ENCODE measurements at places on chromosomes 1 and 21.

- no peak for DNase-seq
Observed at GRCh38 chr1:175536369-175536768, 207.0 kb downstream of the TNR start.

- DNase-seq: no peak
Observed at GRCh38 chr1:235617808-235618207, 31.8 kb downstream of the GNG4 start.

- DNase-seq: no peak
Observed at GRCh38 chr1:218456444-218456843, 111.3 kb downstream of the TGFB2 start.

DNA sequence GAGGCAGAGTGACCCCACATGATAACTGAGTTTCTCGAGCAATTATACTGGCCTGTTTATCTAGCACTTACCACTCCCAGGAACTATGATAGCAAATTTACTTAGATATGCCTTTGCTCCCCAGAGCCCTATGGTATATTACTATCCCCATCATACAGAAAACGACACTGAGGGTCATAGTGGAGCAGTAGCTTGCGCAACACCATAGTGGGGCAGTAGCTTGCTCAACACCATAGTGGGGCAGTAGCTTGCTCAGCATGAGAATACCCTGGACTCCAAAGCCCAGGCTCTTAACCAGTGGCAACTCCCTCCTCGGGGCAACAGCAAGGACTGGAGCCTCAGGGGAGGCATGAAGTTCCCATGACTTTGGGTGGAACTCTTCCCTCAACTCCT, 211.9 kb downstream of the NPHP4 start:
- no peak for DNase-seq

- no peak for DNase-seq
Observed at GRCh38 chr1:236381565-236382158, 12.4 kb upstream of the EDARADD start.

DNA sequence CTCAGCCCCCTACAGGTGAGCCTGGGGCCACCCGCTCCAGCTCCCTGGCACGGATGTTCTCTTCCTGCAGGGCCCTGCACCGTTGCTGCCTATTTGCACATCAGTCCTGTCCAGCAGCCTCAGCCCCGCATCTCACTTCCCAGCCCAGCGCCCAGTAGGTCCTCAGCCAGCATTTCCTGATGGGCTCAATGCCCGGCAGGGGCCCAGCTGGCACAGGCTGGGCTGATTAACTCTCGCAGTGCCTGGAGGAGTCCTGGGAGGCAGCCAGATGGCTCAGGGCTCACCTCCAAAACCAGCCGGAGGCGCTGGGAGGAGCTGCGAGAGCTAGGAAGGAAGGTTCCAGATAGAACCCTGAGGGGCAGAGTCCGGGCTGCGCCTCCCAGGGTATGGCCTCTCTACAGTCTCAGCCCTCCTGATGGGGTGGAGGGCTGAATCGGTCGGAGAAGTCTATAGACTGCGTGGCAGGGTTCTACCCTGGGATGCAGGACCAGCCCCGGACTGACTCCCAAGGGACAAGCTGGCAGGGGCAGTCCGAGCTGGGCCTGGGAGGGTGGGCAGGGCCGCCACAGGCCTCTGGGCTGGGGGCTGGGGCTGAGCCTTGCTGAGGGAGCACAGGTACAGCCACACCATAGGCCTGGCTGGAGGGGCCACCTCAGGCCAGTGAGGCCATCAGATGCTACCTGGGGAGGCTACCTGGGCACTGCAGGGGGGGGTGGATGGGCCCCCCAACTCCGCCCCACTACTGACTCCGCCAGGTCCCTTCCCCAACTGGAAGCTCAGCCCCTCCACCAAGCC, 19.2 kb upstream of the CLSTN1 start:
- DNase-seq: peak; percentile 73

GRCh38 chr1:67880056-67880601, 46.9 kb upstream of the GNG12 start:
- no peak for DNase-seq

GRCh38 chr1:2547210-2548067, 8.7 kb upstream of the TNFRSF14 start:
- peak; percentile 36 for DNase-seq

GRCh38 chr1:190679044-190679443, 201.4 kb upstream of the BRINP3 start:
- no peak for DNase-seq

DNA sequence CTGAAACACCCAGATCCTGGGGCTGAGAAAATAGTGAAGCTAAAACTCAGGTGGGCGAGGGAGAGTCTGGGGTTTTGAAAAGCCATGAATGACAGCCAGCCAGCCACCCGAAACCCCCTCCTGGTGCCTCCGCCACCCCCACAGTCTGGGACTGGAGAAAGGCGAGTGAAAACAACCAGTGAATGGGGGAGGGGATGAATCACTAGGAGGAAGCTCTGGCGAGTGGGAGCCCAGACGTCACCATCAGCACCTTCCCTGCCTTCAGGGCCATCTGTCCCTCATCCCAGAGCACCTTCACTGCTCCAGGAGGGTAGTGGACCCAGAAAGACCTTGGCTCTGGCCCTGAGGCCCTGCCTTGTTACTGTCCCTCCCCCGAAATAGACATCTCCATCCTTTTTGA, 9.2 kb downstream of the RORC start:
- no peak for DNase-seq

GRCh38 chr1:235339746-235340145, 11.4 kb downstream of the GGPS1 start:
- DNase-seq: no peak
